ENCODE measurements at places on chromosomes 4 and X. TPM values are rescaled to one million over a fixed set of nuclear protein-coding genes. Genes with fewer than 3 reads are reported as not detected.

DNA sequence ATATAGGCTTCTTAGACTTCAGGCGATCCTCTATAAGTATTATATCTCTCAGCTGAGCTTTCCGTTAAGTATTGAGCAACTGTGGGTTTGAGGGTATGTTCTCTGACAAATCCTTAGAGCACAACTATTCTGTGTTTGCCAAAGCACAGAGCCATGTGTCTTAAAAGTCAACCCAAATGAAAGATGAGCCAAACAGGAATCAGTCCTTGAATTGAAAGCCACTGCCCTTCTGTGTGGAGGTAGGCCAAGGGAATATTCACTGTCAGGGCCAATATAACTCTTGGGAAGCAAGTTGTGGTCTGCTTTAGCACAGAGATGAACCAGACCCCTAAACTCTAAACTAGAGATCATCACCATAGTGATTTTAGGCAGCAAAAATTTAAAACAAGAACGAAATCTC is 164.0 kb downstream of the STAG2 start:
- no peak for DNase-seq

DNA sequence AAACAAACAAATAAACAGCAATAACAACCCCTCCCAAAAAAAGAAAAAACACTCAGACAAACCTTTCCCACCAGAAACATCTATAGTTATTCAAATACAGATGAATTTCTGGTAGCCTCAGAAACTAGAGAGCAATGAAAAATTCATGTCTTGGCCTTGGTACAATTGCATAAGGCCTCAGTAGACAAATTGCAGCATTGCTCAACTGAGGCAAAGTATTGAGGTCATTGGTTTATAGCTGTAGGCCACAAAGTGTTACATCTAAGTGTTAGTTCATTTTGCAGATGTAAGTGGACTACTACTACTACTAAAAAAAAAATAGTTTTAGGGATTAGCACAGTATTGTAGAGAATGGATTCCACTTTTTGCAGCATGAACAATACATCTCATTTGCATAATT is 2268.3 kb downstream of the ARAP2 start:
- no peak for DNase-seq

- no peak for DNase-seq
These were observed 42.9 kb upstream of the HS3ST1 start for GRCh38 chr4:11471618-11472017.

DNA sequence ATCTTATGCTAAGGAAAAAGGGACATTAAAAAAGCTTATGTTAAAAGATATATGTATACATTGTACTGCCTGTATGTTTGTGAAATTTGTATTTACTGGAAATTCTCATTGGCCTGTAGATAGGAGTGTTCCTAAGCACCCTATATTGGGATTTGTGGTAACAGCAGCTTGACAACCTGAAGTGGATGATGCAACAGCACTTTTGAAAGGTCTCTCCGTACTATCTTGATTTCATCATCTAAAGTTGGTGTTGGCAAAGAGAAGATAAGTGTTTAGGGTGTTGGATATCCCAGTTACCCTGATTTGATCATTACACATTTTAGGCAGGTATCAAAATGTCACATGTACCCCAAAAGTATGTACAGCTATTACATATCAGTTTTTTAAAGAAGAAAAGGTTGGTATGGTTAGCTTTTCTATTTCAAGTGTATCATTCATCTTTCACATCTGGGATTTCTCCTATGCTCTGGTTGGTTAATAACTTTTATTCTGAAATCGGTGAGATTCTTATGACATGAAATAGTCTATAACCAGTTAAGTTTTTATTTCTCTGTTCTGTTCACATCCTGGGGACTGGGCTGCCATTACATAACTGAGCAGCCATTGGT is 10.3 kb downstream of the HADH start:
- no peak for DNase-seq

GRCh38 chr4:153476829-153477574 is 10.8 kb downstream of the TMEM131L start:
- DNase-seq: no peak

GRCh38 chr4:773214-773613 is 52.7 kb downstream of the CPLX1 start:
- DNase-seq: no peak

GRCh38 chr4:89586864-89587263 is 250.1 kb downstream of the SNCA start:
- no peak for DNase-seq

DNA sequence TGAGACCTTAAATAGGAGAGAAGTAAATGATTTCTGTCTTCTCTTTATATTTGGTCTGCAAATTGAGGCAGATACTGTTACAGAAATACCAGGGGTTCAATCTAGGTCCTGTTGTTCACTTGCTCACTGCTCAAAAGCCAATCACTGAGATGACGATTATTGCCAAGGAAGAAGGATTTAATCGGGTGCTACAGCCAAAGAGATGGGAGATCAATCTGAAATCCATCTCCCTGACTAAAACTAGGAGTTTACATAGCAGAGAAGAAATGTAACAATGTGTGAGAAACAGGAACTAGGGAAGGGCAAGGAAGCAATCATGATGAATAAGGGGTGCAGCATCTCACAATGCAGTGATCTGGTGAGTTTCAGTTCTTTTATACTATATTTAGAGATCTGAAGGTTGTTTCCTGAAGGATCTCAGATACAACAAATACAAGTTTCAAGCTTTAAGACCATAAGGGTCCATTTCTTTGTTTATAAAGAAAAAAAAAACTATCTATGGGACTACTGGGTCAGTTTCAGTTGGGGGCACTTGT is 117.9 kb upstream of the FAM9B start:
- no peak for DNase-seq

- DNase-seq: no peak
These were observed 78.7 kb upstream of the DCLK2 start for GRCh38 chr4:149999485-150000074.

DNA sequence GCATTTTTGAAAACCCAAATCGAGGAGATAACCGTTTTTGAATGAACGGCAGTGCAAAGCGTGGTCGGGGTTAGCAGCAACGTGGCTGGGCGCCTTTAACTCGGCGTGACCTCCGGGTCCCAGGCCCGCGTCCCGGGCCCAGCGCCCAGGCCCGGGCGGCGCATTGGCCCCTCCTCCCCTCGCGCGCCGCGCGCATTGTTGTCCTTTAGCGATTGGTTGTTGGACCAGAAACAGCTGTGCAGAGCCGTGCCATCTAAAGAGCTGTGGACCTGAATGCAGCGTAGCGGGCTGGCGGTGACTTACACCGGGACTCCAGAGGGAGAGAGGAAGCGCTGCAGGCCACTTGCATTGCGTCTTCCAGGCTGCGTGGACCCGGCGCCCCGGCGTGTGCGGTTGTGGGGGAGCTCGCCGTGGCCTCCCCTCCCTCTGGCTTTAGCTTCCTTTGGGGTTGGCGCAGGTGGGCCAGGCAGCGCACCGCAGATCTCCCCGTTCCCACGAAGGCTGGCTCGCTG is at the start of gene STOX2:
STOX2 (plus strand) TSS at position 227 of the 512 bp plus-strand sequence. CDS start 1,484 bp downstream, outside the sequence.
- no peak for DNase-seq

DNA sequence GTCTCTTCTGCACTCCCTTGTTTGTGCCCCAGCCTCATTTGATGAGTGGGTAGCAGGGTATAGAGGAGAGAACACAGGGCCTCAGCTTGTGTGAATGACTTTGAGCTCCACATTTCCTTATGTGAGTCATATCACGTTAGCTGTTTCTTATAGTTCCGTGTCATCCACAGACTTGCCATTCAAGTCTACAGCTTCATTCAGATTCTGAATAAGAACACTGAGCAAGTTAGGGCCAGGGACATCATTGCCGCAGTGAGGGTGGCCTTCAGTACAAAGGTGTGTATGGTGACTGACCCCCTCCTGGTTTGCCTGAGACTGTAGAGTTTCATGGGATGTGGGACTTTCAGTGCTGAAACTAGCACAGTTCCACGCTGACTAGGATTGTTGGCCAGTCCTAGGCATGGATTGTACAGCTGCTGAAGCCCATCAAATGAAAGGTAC is 23.6 kb downstream of the KLF3 start:
- no peak for DNase-seq

DNA sequence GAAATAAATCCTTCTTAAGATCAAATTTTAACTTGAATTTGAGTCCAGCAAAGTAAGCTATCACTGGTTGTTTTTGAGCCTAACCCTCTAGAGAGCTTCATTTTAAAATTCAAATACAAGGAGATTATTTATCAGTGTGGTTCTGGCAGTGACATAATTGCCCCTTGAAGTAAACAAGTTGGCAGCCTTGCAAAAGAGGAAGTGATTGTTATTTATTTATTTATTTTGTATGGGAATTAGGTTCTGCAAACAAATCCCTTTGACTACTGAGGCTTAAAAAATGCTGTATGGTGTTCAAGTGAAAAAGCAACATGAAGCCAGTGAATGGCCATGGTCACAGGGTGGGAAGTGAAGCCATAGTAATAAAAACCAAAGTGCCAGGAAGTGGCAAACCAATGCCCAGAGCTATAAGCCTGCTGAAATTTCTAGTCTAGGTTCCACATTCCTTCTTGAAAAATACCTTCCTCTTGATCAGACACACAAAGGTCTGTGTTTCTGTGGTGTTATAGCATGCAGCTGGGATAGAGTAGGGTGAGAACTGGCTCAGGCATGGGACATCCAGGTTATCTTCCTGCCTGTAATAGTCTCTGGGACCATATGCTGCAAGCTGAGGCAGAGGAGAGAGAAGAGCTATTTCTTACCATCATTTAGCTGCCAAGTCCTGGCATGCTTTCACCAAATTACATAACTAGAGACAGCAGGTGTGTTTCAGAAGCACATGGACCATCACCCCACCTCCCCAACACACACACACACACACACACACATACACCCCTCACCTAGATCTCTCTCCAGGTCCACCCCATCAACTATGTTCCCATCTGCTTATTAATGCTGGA is 47.1 kb upstream of the TSPAN7 start:
- no peak for DNase-seq

- peak; percentile 79 for DNase-seq
These were observed 746 bp downstream of the REST start for GRCh38 chr4:56908206-56909085.

- DNase-seq: no peak
These were observed 49.6 kb upstream of the SPRY1 start for GRCh38 chr4:123346951-123347350.

- no peak for DNase-seq
These were observed 21.7 kb downstream of the DDIT4L start for GRCh38 chr4:100168521-100168920.

GRCh38 chr4:122577808-122578781 is 42.8 kb downstream of the IL21 start:
- DNase-seq: peak; percentile 22

- no peak for DNase-seq
These were observed 466.0 kb downstream of the DMD start for GRCh38 chrX:32745323-32745722.

GRCh38 chr4:179631321-179631720 is 2189.1 kb upstream of the AGA start:
- DNase-seq: no peak

DNA sequence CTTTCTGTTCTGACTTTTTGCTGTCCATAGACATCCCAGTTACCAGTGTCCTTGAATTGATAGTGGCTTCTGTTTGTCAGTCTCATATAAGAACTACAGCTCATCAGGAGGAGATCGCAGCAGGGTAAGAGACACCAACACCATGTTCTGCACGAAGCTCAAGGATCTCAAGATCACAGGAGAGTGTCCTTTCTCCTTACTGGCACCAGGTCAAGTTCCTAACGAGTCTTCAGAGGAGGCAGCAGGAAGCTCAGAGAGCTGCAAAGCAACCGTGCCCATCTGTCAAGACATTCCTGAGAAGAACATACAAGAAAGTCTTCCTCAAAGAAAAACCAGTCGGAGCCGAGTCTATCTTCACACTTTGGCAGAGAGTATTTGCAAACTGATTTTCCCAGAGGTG is 30.1 kb downstream of the GUCY1A1 start:
- no peak for DNase-seq

- DNase-seq: no peak
These were observed 496.5 kb upstream of the LCORL start for GRCh38 chr4:18518098-18518497.

- no peak for DNase-seq
These were observed 356.1 kb upstream of the SLC7A11 start for GRCh38 chr4:138598226-138598625.

DNA sequence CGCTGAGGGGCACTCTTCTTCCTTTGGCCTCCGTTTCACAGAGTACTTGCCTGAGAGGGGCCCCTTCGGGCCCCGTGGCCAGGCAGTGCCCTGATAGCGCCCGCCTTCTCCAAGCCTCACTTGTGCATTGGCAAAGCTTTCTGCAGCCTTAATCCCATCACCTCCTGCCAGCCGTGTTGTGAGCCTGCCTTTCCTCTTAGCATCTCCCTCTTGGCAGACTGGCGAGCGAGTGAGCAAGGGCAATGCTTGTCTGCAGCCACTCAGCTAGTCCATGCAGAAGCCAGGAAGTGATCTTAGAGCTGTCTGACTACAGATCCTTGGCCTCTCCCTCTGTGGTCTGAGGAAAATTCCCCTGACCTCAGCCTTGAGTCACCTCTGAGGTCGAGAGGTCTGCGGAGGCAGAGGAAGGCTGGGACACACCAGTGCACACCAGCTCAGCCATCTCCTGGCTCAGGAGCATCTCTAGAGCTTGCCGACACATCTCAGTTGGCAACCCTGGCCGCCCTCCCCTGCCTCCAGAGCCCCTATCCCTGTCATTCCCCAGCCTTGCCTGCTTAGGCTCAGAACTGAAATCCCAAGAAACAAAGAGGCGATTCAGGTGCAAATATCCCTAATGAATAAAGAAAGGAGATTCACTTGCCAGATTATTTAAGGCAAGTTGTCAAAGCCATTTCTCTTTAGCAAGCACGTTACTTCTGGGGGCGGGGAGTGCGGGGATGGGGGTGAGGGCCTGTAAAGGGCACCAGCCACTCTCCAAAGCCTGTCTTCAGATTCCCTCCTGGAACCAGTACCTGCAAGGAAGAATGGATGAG is 143.5 kb upstream of the MAMLD1 start:
- DNase-seq: no peak

GRCh38 chr4:125353131-125353530 is 38.4 kb downstream of the FAT4 start:
- DNase-seq: no peak

GRCh38 chrX:11341274-11342201 is 48.3 kb downstream of the AMELX start:
- DNase-seq: no peak

RHOXF1 gene
- 3.0 TPM for polyA plus RNA-seq

BMP3 gene
- polyA plus RNA-seq: 18.7 TPM

ARR3 gene
- polyA plus RNA-seq: 1.6 TPM

SMIM31 gene
- 0.86 TPM for polyA plus RNA-seq

SULT1B1 gene
- 0.73 TPM for polyA plus RNA-seq

GABRA4 gene
- polyA plus RNA-seq: 0.20 TPM

OPRPN gene
- not detected for polyA plus RNA-seq

SPP1 gene
- 127 TPM for polyA plus RNA-seq
